EH (cell line): ENCODE measurements at places on chromosomes 2 and 18.
A peak's percentile ranks its signal among the peaks of the same experiment; 100 is the strongest.

DNA sequence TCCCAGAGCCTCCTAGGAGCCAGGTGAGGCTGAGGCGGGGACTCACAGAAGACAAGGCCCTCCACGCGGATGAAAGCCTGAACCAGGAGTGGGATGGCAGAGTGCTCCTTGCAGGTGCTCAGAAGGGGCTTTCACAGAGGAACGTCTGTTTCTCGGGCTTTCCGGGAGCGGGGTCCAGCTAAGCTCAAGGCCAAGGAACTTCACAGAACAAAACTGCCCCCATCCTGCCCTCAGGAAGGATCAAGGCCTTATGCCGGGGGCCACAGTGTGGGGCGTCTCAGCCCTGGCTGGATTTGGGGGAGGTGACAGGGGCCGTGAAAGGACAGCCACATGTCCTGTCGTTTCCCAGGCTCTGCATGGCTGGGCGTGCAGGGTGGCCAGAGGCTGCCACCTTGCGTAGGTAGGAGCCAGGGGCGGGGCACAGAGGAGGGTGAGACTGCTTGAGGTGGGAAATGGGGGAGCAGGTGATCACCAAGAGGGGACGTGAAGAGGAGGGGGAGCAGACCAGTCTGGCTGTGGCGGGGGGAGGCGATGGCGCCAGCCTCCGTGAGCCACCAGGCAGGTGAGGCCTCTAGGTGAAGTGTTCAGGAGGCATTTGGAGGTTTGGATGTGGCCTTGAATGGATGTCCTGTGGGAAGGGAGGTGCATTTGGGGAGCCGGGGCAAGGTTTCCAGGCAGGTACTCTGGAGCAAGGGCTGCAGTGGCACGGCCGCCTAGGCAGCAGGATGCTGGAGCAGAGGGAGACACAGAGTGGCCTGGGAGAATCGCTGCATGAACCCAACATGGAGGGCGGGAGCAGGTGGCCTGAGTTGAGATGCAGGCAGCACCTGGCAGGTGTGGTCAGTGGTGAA is 79.1 kb downstream of the TWIST2 start:
- no peak for DNase-seq

GRCh38 chr2:66512626-66513025 is 77.7 kb downstream of the MEIS1 start:
- no peak for DNase-seq

- DNase-seq, result no peak
These were observed 19.4 kb downstream of the FAM110C start for GRCh38 chr2:26891-27290.

DNA sequence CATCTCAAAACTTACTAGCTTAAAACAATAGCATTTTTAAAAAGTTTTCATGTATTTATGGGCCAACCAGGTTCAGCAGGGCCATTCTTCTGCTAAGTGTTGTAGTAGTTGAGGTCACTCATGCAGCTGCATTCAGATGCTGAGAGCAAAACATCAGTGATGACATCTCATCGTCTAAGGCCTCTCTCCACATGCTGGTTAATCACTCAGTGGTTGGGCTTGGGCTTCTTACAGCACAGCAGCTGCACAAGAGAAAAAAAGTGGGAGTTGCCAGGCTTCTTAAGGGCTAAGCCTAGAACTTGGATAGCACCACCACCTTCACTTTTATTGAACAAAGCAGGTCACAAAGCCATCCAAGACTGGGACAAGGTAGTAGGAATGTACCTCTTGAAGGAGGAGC is 190.3 kb downstream of the IRS1 start:
- DNase-seq, result peak; percentile 72

GRCh38 chr2:12168791-12169388 is 422.5 kb downstream of the LPIN1 start:
- DNase-seq, result peak; percentile 87

DNA sequence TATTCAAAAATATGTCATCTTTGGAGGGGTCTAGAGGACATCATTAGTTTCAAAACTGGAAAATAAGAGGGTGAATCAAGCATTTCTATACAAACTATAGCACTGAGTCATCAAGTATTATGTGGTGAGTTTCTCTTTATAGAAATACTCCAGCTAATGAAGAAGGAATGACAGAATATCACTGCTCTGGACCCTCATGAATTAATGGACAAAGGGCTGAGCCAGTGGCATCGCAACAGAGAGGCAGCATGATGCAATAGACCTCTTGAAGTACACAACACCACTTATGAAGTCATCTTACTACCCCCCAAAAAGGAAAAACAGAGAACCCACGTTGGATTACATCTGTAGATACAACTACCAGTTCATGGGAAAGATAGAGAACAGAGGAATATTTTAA is 27.4 kb upstream of the EIF2AK3 start:
- peak; percentile 79 for DNase-seq

GRCh38 chr2:162245781-162246180 is 2.5 kb upstream of the FAP start:
- DNase-seq, result peak; percentile 97

DNA sequence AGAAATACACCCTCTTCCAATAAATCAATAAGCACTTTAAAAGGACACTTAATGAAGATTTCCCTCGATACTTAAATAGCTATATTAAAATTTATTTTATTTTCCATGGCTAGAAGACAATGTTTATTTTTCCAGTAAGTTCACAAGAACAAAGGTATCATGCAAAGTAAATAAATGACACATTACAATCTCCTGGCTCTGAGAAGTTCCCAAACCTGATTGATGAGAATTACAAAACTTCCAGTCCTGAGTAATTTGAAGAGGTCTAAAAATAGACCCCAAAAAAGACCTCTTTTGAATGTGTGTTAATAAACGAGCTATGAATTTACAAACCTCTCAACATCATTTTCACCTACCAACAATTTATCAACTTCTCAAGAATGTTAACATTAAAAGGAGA is 1.5 kb upstream of the PEX13 start:
- DNase-seq, result no peak

GRCh38 chr2:177265824-177266817 is 1.6 kb upstream of the NFE2L2 start:
- DNase-seq, result peak; percentile 57

GRCh38 chr2:96924775-96925747 is 55.2 kb upstream of the SEMA4C start:
- DNase-seq, result no peak

- DNase-seq, result no peak
These were observed 243.7 kb downstream of the LTBP1 start for GRCh38 chr2:33190393-33190937.

GRCh38 chr2:85888684-85889626 is at the start of gene ST3GAL5:
ST3GAL5 (minus strand) TSS chr2:85888990; CDS start chr2:85888905, 85 bp downstream.
- peak; percentile 80 for DNase-seq

GRCh38 chr2:207356567-207356966 is 173.2 kb upstream of the CREB1 start:
- no peak for DNase-seq

- peak; percentile 9 for DNase-seq
These were observed 18.4 kb upstream of the PTPRM start for GRCh38 chr18:7548721-7549120.

GRCh38 chr2:5479265-5479928 is 212.8 kb upstream of the SOX11 start:
- no peak for DNase-seq

GRCh38 chr18:53531187-53531586 is 693.3 kb downstream of the MBD2 start:
- no peak for DNase-seq

- DNase-seq, result no peak
These were observed 422.7 kb upstream of the FSHR start for GRCh38 chr2:49577041-49577440.

DNA sequence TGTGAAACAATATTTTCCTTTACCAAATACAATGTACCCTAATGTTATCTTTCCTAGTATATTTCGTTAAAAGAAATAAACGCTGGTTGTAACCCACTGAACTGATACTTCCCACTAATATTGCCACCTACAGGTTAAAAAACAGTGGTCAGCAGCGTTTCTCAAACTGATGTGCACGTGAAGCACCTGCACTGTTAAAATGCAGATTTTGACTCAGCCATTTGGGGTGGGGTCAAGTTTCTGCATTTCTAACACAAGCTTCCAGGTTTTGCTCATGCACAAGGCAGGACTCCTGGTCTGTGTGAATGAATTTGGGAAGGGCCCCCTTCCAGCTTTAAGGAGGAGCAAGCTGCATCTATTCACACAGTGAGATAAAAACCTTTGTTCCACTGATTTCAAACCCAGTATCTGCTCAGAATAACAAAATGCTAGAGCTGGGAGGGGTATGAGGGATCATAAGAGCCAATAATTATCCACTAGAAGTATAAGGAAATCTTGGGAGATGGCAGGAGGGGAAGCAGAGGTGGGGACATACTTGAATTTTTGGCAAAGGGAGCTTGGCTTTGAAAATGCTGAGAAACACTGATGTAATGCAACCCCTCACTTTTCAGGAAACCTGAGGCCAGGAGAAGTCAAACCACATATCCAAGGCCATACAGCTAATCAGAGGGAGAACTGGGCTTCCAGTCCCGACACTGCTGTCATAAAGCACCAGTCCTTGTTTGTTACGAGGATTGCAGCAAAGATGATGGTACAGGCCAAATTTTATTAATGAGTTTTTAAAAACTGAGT is 116.2 kb downstream of the RBMS1 start:
- DNase-seq, result no peak
